ENCODE measurements at places on chromosomes 11 and 22.
A peak's percentile ranks its signal among the peaks of the same experiment; 100 is the strongest.

DNA sequence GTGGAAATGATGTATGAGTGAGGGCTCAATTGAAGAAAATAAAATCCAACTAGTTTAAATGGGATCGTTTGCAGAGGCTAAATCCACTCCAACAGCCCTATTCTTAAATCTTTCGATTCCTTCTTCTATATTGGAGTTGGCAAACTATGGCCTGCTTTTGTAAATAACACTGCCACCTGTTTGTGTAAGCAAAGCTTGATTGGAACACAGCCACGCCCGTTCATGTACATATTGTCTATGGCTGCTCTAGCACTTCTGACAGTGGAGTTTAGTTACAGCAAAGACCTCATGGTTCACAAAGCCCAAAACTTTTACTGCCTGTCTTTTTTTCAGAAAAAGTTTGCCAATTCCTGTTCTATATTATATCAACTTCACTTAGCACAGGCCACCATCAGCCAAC is 40.6 kb upstream of the RCN1 start:
- no peak for DNase-seq

DNA sequence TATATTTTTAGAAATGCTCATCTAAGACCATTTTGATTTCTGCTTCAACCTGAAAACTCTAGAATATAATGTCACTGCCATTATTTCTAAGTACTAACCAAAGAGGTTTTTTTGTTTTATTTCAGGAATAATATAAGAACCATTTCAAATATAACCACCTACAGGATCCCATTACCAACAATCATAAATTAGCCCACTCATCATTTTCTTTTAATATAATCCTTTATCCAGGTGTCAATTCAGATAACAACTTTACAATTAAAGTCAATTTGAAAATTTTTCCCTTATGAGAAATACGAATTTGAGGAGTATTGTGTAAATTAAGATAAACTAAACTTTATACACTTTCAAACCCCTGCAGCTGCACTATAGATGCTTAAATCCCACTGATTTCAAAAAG is 1043.0 kb upstream of the CNTN5 start:
- no peak for DNase-seq

GRCh38 chr11:57249384-57250319 is 12.6 kb upstream of the APLNR start:
- DNase-seq = no peak

GRCh38 chr22:22753526-22754267 is 109.3 kb downstream of the GGTLC2 start:
- no peak for DNase-seq

DNA sequence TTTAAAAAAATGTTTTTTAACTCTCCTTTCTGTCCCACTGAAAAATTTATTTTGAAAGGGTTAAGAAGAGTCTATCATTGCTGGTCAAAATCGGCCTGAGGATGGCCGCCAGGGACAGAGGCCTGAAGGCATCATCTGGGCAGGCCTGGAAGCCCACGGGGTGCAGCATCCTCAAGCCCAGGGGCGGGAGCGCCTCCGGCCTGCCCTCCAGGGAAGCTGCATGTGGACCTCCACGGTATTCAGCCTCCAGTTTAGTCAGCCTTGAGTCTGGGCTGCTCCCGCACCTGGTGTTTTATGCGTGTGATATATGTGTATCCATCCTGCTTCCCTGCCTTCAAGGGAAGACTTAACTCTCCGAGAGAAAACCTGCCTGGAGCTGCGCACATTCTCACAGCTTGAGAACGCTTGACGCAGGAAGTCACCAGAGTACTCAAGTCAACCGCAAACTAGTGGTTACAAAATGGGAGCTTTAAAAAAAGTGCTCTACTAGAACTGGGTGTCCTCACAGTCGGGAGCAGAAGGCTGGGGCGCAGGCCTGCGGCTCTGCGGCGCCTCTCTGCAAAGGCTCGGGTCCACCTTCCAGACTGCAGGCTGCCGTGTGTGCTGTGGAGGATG is 13.6 kb upstream of the BID start:
- DNase-seq = no peak

- DNase-seq = peak; percentile 64
Measured at GRCh38 chr22:31753005-31753633, 700 bp upstream of the DEPDC5 start.

DNA sequence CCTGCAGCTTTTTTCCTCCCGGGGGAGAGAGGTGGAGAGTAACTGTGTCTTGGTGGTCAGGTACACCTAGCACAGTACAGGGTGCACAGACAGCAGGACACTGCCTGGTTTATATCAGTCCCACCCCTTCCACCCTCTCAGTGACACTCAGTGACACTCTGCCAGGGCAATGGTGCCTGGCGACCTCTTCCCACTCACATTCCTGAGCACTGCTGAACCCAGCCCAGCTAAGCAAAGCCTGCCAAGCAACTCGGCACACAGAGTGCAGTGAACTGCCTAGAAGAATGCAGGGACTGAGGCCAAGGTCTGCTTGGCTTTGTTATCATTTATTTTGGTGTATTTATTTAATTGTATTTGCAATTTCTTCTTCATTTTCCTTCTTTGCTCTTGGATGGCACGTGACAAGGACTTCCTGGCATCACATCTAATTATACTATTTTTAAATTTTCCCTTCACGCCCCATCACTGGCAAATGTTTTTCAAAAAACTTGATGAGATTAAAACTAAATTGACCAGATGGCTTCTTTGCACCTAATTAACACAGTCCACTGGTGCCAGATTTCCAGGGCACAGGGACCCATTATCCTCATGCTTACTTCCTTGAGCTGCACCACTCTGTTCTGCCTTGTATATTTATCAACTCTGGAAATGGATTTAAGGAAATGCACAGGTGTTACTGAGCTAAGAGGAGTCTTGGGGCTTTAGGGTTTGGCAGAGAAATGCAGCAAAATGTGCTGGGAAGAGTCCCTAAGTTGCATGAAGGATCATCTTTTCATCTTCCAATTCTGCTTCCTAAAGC is 205.6 kb downstream of the ADAMTS15 start:
- DNase-seq = no peak

DNA sequence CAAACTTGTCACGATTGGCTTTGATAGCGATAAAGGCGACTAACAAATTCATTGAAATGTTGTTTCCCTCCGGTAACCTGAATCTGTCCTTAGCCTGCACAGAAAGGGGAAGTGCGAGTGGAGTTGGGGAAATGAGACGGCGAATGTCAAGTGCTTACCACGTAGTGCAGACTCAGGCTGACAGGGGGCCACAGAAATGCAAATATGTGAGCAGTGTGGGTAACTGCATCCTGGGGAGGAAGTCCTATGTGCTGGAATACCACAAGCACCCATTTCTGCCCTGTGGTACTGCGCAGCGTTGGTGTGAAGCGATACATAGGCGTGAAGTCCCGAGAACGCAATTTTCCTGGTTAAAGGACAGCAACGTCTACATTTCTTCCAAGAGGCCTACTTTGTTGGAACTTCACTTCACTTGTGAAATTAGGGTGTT is 869 bp upstream of the EIF4ENIF1 start:
- DNase-seq = peak; percentile 83

- DNase-seq = no peak
Measured at GRCh38 chr11:18710545-18710944, 12.0 kb downstream of the TMEM86A start.

- DNase-seq = no peak
Measured at GRCh38 chr11:88326099-88326498, 11.4 kb downstream of the CTSC start.

DNA sequence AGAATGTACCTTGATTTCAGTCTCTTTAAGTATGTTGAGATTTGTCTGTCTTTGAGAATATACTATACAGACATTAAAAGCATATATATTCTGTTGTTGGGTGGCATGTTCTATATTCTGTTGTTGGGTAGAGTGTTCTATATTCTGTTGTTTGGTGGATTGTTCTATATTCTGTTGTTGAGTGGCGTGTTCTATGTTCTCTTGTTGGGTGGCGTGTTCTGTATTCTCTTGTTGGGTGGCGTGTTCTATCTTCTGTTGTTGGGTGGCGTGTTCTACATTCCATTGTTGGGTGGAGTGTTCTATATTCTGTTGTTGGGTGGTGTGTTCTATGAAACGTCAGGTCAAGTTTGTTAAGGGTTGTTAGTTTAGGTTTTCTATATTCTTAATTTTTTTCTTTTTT is 27.1 kb upstream of the CTTN start:
- no peak for DNase-seq

GRCh38 chr11:122747351-122747781 is 90.9 kb upstream of the CRTAM start:
- DNase-seq = no peak

GRCh38 chr11:81825346-81825745 is 908.3 kb downstream of the FAM181B start:
- DNase-seq = no peak

DNA sequence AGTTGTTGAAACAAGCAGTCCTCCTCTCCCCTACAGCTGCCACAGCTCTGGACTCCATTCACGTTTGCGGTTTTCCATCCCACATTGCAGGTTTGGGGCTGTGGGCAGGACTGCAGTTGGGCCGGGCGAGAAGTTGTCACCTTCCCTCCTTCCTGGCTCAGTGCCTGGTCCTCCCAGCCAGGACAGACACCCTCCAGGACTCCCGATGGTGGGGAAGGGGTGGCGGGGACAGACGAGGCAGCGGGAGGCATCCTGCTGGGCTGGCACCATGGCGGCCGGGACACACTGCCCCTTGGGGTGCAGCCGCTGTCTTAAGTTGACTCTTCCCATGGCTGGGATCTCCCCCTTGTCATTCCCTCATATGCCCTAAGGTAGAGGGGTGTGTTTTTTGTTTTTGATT is 615.2 kb downstream of the BRD1 start:
- peak; percentile 20 for DNase-seq

- DNase-seq = no peak
Measured at GRCh38 chr11:133619397-133619796, 87.1 kb upstream of the OPCML start.

All from upper lobe of left lung (tissue), 6 donors.